Activated effector memory CD4-positive, alpha-beta T cell treated with anti-CD3 and anti-CD28 coated beads, Interleukin-2, amount 50 U/mL, for 16 hours (primary cell): ENCODE measurements at places on chromosomes 7 and 10.

GRCh38 chr10:23155169-23155568, 36.9 kb upstream of the PTF1A start:
- DNase-seq, result no peak

DNA sequence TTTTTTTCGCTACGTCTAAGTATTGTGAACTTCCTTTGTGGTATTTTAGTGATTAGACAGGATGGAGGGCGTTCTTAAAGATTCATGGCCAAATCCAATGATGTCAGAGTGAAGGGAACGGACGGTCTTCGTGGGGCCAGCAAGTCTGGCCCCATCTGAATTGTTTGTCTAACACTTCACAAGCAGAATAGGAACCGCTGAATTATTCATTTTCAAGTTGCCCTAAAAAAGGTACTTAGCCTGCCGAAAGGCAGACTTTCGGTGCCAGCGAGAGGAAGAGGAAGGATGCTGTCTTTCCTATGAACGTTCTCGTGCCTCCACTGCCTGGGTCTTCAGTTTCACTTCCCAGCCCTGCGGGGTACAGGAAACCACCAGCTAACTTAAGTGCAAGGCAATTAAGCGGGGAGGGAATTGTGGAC, 145.7 kb upstream of the SH2B2 start:
- no peak for DNase-seq

DNA sequence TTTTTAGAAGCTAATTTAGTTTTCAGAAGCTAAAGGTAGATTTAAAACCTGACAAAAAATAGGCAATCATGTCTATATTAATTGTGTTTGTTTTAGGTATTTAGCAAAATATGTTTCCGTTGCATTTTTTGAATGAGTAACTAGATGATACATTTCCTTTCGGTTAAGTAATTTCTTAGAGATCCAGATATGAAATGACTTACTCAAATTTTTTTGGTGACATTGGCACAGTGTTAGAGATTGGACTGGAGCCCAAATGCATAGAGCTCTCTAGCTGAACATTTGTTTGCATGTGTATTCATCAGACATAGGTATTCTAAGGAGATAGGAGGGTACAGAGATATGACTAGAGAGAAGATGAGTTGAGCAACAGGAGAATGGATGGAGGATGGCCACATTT, 1.9 kb downstream of the BUB3 start:
- no peak for DNase-seq

GRCh38 chr10:44706745-44707144, 204.4 kb upstream of the TMEM72 start:
- no peak for DNase-seq

DNA sequence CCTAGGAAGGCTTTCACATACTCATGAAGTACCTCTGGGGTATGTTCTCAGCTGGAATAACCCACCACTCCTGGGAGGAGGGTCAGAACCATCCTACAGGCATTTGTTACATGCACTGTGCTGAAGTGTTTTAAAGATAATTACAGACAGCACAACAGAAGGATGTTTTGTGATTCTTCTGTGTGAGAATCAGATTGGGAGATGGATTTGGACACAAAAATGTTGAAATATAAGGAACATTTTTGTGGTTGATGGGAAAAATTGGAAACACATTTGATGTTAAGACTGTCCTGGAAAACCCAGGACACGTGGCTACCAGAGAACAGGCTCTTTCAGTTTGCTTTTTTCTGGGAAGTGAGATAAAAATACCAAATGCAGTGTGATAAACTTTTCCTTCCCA, 61.4 kb downstream of the BICC1 start:
- no peak for DNase-seq

DNA sequence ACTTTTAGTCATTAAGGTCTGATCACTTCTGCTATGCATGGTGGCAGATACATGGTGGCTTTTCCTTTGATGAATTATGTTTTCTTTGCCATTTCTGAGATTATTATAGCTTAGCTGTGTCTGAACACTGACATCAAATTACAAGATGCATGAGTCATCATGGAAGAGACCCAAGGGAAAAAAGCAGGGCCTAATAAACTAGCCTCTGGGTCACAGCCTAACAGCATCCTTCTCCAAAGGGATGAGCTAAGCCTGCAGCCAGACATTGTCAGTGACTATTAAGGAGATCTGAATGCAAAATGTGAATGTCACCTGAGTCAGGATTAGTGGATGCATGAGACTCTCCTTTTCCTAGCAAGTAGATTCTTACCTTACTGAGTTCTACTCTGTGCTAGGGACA, 19.1 kb upstream of the OGDHL start:
- no peak for DNase-seq

DNA sequence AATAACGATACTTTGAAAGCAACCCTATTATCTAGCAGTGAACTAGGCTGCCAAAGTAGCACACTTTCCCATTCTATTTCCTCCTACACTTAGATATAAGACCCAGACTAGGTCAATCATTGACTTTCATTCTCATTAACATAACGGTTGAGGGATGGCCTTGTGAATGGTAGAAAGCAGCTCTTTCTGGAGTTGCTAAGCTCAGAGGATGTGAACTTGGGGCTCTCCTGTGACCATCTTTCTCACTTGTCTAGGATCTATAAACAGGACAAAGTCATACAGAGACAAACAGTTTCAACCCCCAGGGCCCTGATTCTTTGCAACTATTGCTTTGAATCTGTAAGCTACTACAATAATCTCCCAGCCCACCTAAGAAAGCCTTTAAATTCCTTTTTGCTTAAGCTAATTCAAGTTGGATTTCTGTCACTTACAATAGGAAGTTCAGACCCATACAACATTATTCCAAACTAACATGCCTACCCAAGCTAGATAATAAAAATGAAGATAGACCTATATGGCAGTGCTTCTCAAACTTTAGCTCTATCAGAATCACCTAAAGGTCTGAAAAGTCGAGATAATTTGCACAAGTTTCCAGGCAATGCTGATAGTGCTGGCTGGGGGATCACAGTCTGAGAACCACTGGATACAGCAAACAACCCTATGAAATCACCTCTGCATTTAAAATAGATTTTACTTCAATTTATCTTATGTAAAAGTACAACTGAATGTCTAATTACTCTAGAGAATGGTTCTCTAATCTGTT, 16.7 kb downstream of the P4HA1 start:
- DNase-seq, result no peak

DNA sequence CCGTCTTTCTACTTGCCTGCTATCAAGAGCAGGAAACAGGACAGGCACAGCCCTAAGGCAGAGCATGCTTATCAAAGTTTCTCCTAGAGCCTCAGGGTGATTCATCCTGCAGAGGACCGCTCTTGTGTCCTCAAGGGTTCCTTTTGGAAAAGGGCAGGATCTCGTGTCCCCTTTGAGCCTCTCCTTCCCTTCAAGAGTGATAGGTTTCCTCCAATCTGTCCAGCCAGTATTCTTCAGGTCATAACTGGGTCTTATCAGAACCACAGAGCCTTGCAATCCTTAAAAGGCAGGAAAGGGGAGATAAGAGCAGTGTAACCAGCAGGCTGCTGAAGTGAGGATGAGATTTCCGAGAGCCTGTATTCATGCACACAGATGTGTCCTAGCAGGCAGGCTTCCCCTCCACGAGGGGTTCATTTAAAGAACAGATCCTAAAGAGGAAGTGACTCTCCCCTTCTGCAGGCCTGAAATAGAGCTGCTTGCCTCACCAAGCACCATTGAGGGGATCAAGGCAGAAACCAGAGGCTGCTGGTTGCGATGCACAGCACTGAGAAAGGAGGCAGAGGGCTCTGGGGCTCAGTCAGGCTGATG, 90.5 kb upstream of the SVIL start:
- DNase-seq, result no peak

DNA sequence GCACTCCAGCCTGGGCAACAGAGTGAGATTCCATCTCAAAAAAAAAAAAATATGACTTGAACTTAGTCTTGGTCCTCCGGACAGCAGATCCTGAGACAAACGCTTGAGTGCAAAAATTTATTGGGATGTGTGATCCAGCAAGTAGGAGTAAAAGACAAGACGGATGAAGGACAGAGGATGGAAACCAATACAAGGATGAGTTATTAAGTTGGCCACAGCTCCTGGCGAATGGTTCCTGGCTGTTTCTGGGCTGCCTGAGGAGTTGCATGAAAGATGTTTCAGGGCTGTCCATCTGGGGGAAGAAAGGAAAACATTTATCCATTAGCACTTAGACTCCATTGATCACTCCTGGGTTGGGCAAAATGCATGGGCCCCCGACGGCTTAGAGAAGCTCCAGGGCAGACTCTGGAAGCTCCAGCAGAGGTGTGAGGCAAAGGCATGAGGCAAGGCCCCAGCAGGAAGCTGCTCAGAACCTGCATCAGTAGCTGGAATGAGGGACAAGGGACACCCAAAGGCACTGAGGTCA, 98.3 kb upstream of the ZNF438 start:
- no peak for DNase-seq

- DNase-seq, result no peak
These were observed 8.5 kb upstream of the NRCAM start for GRCh38 chr7:108464743-108465142.

DNA sequence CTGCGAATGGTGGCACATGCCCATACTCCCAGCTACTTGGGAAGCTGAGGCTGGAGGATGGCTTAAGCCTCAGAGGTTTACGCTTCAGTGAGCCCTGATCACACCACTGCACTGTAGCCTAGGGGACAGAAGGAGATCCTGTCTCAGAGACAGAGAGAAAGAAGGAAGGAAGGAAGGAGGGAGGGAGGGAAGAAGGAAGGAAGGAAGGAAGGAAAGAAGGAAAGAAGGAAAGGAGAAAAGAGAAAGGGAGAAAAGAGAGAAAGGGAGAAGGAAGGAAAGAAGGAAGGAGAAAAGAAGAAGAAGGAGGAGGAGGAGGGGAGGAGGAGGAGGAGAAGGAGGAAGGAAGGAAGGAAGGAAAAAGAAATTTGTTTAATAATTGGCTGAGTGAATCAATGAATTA, 13.0 kb upstream of the SAR1A start:
- no peak for DNase-seq

DNA sequence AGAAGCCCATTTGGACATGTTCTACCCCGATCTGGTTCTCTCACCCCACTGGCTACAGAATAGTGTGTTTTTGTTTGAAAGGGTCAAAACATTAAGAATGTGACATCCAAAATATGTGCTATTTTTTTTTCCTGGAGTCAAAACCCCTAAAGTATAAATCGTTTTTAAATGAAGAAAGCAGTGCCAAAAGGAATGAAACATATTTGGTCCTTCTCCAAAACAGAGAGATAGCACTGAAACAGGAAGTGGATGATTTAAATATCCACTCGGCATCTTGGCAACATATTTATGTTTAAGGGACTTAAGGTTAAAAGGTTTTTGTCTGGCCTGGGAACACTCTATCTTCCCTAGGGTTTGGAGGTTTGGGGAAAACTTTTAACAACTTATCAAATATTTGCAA, 32.3 kb downstream of the CALD1 start:
- DNase-seq, result no peak

GRCh38 chr10:44962870-44963738, 3.5 kb downstream of the RASSF4 start:
- no peak for DNase-seq

DNA sequence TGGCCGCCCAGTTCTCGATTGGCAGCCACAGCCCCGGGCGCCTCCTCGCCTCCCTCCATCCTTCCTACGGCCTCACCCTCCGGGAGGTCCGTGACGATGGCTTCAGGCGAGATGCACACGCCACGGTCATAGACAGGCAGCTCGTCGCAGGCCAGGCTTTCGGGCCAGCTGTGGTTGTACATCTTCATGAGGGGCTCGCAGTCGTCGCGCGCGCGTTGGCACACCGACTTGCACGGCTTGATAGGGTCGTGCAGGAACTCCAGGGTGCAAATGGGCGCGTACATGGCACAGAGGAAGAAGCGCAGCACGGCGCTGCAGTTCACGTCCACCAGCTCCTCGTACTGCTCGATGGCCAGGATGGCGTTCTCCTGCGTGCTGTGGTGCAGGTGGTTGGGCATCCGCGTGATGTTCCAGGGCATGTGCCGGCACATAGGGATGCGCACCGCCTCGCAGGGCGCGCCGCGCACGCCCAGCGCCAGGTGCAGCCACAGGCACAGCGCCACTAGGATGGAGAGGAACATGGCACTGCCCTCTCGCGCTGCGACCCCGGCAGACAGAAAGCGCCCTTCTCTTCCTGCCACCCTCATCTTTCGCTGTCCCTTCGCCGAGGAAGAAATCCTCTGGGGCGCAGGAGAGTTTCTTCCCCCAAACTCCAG, 472 bp downstream of the SFRP4 start:
- no peak for DNase-seq

- no peak for DNase-seq
These were observed 156.5 kb upstream of the HDAC9 start for GRCh38 chr7:18338910-18339523.

DNA sequence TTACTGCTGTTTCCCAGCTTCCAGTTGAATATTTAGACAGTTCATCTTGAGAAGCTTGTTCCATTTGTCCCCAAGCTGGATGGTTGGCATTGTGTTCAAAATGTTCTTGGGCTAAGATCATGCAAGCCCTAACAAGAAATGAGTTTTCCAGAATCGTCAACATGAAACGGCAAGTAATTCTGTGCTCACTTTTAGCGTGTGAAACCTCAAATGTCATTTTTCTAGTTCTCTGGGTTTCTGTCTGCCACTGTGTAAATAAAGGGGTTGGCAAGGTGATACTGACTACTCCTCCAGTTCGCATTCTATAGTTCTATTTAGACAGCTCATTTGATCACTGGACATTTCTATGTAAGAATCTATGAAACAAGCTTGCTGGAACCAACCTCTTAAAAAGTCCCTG, 194.0 kb downstream of the AHR start:
- no peak for DNase-seq

DNA sequence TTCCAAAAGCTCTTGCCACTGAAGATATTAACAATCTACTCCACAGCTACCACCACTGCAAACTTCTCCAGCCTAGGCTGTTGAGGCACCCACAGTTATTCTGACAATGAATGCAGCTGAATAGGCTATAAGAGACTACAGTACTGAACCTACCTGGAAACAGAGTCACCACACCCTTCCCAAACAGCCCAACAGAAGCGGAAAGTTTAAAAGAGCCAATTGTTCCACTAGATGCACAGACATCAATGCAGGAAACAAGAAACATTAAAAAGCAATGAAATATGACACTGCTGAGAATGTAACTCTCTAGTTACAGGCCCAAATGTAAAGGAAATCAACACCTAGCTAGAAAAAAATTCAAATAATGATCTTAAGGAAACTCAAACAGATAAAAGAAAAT, 64.5 kb upstream of the PLA2G12B start:
- DNase-seq, result no peak

DNA sequence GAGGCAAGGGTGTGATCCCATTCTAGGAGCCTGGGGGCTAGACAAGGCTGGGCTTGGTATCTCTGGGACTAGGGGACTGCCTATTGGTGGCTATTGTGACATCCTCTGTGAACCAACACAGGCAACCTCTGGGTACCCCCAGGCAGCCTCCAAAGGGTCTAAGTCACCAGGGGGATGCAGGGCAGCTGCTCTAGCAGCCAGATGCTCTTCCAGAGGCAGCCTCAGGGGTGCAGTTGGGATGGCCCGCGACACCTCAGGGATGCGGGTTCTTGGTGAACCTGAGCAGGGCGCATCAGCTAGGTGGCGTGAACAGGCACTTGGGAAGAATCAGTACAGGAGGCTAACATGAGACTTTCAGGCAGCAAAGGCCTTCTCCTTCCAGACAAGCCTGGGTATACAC, 1.6 kb upstream of the TMEM120A start:
- DNase-seq, result no peak
